Stimulated activated CD4-positive, alpha-beta T cell treated with anti-CD3 and anti-CD28 coated beads, Interleukin-15, amount 100 ng/mL, for 1 hour (primary cell): ENCODE measurements at places on chromosomes 6 and 20.

- DNase-seq = no peak
These were observed 280.5 kb upstream of the JAG1 start for GRCh38 chr20:10954137-10954840.

GRCh38 chr6:147434516-147434915 lies 74.0 kb upstream of the SAMD5 start:
- no peak for DNase-seq

- DNase-seq = peak; percentile 30
These were observed 993 bp downstream of the STX16 start for GRCh38 chr20:58651946-58652605.

DNA sequence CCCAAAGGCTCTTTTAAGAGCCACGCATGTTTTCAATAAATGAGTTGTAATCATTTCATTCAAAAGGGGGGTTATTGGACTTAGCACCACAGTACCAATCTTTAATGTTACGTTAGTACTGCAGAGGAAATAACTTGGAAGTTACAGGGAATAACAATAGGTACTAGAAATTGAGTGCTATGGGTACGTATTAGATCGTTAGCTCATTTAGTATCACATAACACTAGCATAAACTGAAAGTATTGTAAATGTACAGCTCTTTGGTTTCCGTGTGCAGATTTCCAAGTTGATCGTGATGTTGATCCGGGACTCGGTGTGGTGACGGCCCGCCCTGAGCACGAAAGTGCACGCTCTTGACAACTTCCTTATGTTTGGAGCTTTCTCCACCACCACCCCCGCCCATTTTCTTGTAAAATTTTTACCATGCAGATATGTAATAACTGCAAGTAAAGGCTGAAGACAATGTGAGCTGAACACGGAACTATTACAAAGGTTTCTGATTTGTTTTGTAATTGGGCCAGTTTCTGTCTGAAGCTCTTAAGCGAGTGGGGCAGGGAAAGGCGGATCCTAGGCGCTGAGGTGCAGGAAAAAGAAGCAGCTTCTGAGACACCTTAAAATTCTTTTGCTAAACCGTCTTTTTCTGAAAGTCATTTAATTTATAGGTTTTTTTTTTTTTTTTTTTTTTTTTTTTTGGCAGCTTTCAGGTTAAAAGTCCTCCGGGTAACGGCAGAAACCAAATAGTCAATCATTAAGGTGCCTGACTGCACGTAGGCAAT lies 71.5 kb downstream of the HFE start:
- DNase-seq = no peak

DNA sequence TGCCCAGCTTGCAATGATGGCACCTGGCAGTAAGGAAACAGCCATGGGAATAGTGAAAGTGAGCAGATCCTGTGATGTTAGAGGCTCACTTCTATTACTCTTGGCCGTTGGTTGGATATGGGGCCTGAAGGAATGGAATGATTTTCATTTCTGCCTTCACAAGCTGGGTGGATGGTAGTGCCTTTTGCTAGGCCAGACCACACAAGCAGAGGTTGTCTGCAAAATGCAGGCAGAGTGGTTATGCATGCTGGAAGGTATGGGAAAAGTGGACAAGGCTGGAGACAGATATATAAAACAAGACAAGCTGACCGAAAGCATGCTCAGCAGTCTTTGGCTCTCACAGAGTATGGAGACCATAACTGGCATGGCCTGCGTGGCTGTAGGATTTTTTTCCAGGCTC lies 50.7 kb upstream of the ERVFRD-1 start:
- DNase-seq = no peak

DNA sequence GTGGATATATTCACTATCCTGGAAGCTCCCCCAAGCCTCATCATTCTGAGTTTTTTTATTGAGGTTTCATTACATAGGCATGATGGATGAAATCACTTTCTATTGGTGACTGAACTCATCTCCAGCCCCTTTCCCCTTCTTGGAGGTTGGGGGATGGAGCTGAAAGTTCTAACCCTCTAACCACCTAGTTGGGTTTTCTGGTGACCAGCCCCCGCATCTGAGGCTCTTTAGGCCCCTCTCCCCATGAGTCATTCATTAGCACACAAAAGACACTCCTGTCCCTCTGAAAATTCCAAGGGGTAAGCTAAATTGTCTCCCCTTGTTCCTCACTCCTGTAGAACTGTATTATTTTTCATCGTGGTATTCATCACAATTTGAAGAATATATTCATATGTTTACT lies 33.3 kb downstream of the GFRA4 start:
- DNase-seq = no peak

- DNase-seq = no peak
These were observed 180.9 kb downstream of the SAMD5 start for GRCh38 chr6:147689398-147689797.

DNA sequence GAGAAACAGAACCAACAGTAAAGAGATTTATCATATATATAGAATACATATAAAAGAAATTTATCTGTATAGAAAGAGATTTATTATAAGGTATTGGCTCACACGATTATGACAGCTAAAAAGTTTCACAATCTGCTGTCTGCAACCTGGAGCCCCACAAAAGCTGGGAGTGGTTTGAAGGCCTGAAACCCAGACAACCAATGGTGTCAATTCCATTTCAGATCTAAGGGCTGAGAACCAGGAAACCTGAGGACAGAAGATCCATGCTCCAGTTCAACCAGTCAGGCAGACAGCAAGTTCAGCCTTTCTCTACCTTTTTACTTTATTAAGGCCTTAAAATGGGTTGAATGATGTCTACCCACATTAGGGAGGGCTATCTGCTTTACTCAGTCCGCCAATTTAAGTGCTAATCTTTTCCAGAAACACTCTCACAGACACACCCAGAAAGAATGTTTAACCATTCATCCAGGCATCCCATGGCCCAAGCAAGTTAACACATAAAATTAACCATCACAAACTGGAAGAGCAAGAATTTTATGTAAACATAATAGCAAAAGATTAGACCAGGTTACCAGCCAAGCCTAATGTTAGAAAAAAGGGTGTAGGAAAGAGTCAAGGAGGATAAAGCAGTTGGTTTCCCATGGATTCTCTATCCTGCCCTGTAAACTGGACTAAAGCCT lies 170.9 kb downstream of the FUT9 start:
- DNase-seq = no peak

DNA sequence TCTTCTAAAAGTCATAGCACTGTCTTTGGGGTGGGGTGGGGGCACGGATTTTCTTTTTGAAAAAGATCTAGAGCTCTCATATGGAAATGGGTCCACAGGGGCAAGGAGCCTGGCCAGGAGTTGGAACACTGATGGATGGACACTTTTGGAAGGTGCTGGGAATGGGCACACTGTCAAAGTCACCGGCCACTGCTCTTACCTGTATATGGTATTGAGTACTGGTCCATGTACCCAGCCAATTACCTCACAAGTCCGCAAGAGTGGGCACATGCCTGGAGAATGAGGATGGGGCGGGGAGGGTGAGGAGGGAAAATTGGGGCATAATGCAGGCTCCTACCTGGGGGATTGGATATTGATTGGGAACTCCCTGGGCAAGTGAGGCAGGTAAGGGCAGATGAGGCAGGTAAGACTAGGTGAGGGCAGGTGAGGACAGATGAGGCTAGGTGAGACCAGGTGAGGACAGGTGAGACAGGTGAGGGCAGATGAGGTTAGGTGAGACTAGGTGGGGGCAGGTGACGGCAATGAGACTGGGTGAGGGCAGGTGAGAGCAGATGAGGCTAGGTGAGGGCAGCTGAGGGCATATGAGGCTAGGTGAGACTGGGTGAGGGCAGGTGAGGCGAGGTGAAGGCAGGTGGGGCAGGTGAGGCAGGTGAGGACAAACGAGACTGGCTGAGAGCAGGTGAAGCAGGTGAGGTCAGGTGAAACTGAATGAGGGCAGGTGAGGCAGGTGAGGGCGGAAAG lies 167.9 kb downstream of the NRN1 start:
- no peak for DNase-seq
